ENCODE measurements at places on chromosomes 4 and X. TPM values are rescaled to one million over a fixed set of nuclear protein-coding genes. Genes with fewer than 3 reads are reported as not detected.

Gene SCRG1
- polyA plus RNA-seq = 19.4 TPM

Gene IL9R
- not detected for polyA plus RNA-seq

Gene FANCB
- polyA plus RNA-seq = not detected

Gene PCDH18
- not detected for polyA plus RNA-seq

Gene CDX4
- not detected for polyA plus RNA-seq

Gene NXF2
- not detected for polyA plus RNA-seq

Gene MAGEE2
- not detected for polyA plus RNA-seq

Gene AR
- polyA plus RNA-seq = 4.4 TPM

Gene HSFX4
- not detected for polyA plus RNA-seq

Gene TRIM60
- not detected for polyA plus RNA-seq

Gene PLAC8
- polyA plus RNA-seq = 1.6 TPM

Gene CSN3
- not detected for polyA plus RNA-seq

Data from Purkinje cell (primary cell).